ENCODE measurements at places on chromosomes 11 and 22.
A peak's percentile ranks its signal among the peaks of the same experiment; 100 is the strongest.

DNA sequence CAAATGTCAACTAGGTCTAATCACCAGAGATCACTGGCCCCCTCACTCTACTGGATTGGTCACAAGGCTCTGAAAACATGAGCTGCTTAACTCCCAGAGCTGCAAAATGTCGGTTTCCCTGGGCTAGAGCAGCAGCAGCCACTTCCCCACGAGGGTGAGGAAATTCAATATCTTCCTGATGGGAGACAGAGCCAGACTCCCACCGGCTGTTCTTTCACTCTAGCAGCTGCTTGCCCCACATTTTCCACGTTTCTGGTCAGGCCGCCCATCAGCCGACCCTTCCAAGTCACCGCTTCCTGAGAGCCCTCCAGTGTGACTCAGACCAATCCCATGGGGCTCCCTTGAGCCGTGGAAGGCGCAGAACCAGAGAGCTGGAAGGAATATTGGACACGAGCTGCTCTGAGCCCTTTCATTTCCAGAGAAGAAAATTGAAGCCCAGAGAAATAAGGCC, 227.0 kb downstream of the ADAMTS15 start:
- DNase-seq = no peak

- DNase-seq = peak; percentile 29
Observed at GRCh38 chr11:72247584-72247983, 3.6 kb upstream of the PHOX2A start.

DNA sequence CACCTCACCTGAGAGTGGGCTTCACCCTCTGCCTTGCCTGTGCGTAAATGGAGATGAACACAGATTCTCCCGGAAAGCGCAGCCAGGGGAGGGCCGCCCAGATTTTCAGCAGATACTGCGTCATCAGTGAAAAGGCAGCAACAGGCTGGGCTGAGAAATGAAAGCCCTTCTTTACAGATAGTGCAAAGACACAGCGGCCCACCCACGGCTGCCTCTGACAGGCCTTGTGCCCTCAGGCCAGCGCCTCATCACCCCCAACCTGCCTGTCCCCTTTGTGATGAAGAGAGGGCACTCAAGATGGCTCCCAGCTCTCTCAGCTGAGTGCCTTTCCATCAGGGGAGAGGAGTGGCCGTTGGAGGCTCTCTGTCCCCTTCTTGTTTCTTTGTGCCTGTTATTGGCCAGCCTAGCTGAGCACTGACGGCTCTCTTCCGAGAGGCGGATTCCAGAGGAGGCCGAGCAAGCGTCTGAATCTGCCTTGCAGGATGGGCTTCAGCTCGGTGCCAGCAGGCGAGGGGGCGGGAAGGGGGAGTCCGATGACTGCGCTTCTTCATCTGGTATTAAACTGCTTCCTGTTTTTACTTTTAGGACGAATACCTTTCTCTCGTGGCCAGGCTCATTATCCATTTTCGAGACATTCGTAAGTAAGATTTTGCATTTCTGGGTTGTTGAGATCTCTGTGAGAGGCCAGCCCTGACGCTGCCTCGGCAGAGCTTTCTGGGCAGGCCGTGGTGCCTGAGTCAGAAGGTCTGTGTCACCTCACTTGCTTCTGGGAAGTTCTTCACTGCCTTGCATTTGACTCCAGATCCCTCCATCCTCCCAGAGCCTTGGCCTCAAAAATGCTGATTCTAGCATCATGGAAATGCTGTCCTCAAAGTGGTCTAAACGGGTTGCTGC, 43.7 kb downstream of the MED15 start:
- DNase-seq = no peak

DNA sequence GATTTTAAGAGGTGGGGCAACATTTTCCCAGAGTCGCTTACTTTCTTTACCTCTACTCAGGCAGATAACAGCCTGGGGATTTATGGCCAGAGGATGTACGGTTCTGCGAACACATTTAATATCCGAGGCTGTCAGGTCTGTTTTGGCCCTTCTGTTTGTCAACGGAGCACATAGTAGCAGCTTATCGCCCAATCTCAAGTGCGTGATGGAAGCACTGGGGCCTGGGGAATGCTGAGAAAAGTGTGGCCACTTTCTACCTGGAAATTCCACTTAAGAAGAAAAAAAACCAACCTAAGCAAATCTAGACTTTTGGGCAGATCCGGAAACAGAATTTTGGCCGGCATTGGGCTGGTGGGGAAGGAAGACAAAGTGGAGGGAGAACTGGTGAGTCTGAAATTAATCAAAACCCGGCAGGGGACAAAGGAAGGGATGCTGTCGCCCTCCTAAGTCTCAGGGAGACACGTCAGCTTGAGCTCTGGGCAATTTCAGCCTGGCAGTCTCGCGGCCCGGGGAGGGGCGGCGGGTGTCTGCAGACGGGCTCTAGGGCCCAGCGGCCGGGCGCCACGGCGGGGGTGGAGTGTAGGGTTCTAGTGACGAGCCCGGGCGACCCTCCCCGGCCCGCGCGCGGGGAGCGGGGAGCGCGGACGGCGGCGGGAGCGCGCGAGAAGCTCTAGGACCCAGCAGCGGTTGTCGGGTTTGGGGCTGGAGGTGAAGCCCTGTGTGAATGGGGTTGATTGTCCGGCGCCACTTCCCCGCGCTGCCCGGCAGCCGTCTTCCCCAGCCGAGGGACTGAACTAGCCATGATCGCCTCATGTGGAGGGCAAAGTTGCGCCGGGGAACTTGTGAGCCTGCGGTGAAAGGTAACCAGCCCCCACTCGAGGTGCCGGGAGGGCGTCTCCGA, at the start of gene AMOTL1:
TSS of gene AMOTL1 (plus strand) at position 656 of the 901 bp plus-strand sequence. CDS start at position 812, 156 bp downstream.
- DNase-seq = peak; percentile 65

- no peak for DNase-seq
Observed at GRCh38 chr11:69700278-69701140, 3.3 kb downstream of the FGF19 start.
